ENCODE measurements at places on chromosomes 5 and 9.

DNA sequence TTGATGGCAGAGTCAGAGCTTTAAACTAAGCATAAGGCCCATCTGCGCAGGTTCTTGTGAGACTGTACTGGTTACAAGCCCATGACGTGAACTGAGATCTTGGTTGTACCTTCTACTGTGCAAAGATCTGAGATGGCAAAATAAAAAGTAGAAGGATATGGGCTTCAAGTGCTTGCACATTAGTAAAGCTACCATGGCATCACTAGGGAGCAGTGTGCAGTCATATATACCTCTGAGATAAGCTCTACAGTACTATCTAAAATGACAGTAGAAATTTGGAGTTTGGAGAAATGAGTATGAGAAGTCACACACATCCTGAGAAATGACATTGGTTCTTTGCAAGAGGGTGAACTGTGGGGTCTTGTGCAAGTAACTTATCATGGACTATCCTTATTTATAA is 408.2 kb upstream of the PRR16 start:
- no peak for DNase-seq

DNA sequence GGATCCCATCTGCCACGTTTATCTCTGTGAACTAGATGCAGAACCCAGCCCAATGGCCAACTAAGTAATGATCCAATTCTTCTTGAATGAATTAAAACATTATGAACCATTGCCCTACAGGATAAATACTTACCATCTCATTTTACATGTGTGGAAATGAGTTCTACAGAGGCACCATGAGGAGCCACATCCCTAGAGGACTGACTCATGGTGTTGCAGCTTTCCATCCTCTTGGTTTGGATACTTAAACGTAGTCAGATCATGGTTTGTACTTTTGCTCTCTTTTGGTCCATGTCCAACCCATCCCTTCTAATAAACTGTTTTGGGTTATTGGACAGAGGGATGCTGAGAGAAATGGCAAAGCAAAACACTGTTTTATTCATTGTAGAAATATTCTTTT is 484.8 kb downstream of the EBF1 start:
- no peak for DNase-seq

GRCh38 chr9:74496819-74497747 is at the start of gene RORB:
Gene RORB, plus strand, starts transcription at chr9:74497335. Its CDS starts 642 bp downstream, at chr9:74497977.
- peak; percentile 71 for DNase-seq

DNA sequence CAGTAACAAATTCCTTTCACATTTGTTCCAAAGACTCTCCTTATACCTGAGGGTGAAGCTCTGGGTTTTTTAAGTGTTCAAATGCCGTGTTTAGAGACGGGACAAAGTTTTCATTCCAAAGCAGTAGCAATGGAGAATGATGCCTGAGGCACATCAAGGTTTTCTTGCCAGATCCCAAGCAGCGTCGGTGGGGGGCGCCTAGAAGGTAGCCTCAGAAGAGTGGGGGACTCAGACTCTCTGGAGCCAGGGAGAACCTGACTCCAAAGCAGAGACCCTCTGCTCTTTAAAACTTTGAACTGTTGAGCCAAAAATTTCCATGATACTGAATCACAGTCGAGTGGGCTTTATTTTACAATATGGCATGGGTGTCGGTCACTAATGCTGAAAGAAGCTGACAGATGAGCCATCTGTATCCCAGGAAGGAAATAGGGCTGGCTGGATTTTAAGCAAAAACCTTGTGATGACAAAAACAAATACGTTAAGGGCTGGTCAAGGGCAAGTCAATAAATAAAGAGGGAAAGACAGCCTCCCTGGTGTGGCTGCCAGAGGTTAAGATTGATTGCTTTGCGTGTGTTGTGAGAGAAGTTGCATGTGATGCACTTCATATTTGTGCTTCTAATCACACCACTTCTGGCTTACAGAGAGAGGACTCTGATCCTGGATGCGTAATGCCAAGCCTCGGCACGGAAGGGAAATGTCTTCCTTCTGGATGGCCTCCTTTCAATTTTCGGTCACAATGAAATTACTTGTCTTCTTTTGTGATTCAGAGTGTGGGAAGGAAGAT is 161.1 kb upstream of the EFNA5 start:
- no peak for DNase-seq

- no peak for DNase-seq
Measured at GRCh38 chr9:97554566-97555075, 53.2 kb downstream of the TMOD1 start.

DNA sequence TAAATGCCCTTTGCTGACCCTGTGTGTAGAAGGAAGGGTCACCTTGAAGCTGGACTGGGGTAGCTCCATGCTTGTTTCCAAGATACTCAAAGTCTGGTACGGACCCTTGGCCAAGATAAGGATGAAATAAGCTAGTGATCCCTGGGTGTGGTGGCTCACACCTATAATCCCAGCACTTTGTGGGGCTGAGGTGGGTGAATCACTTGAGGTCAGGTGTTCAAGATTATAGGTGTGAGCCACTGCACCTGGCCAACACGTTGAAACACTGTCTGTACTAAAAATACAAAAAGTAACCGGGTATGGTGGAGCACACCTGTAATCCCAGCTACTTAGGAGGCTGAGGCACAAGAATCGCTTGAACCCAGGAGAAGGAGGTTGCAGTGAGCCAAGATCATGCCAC is 33.3 kb downstream of the ACOT12 start:
- no peak for DNase-seq

DNA sequence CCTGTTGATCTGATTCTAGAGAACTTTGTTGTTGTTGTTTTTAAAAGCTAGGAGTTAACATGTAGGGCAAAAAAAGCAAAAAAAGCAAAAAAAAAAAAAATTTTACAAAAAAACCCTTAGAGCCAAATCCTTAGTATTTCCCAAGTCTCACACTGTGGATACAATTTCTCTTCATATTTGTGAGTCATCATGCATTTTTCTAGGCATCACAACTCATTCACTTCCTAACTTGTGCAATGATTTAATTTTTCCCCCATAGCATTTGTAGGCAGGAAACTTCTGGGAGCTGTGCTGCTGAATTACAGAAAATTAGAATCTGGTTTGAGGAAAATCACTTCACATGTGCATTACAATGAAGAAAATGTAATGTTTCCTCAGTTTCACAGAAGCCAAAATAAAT is 91.9 kb downstream of the MARCHF3 start:
- DNase-seq = no peak

GRCh38 chr5:112957036-112957808 is 19.4 kb upstream of the DCP2 start:
- DNase-seq = no peak

GRCh38 chr9:79952401-79952800 is 380.6 kb downstream of the TLE4 start:
- no peak for DNase-seq

DNA sequence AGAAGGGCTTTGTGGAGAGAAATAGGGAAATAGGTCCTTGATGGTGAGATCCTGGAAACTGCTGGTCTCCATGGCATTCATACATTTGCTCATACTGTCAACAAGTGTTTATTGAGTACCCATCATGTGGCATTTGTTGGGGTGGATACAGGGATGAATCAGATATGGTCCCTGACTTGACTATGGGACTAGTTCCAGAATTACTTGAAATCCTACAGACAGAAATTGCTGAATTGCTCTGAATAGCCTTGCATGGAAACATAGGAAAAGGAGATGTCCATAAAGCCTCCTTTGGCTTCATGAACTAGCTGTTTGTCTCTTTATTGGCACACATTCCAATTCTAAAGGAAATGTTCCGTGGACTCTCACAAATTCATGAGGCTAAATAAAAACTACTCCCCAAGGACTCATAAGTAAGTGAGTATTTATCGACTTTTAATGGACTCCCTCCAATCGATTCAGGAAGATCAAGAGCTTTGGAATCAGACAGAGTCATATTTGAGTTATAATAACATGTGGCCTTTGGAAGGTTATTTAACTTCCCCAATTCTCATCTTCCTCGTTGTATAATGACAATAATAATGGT is 122.4 kb upstream of the C6 start:
- DNase-seq = no peak

- DNase-seq = no peak
Measured at GRCh38 chr5:163352531-163352930, 84.9 kb upstream of the CCNG1 start.

GRCh38 chr5:73952872-73953271 is 326.9 kb downstream of the ARHGEF28 start:
- DNase-seq = no peak

GRCh38 chr5:157606046-157606445 is 30.5 kb upstream of the ADAM19 start:
- no peak for DNase-seq

DNA sequence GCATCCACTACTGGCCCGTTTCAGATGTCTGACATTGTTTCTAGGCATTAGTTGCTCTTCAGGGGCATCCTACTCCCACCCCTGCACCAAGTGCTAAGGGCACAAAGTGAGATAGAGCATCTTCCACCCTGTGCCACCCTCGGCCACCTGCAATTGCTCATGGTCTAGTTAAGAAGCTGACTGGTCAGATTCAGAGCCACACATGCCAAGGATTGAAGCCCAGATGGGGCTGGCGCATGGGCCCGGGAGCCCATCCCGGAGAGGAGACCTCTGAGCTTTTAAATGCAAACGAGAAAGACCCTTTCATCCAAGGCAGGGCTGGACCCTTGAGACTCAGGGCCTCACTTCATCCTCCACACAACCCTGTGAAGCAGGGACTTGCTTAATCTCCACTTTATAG is 28.5 kb downstream of the HRH2 start:
- DNase-seq = no peak

- DNase-seq = no peak
Measured at GRCh38 chr5:15794052-15794985, 294.3 kb downstream of the FBXL7 start.

DNA sequence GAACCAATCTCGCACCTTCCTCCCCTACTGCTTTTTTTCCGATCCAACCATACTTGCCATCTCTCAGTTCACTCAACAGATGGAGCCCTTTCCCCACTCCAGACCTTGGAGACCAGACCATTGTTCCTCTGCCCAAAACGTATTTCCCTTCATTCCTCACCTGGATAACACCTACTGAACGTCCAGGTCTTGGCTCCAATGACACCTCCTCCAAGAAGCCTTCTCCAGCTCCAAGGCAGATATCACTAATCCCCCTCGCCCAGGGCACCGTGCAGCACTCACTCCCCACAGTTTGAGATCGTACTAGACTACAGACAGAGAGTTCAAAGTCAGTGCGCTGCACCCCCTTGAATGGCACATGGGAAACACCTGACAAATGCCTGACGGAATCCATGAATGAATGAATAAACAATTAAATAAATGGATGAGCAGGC is 47.1 kb upstream of the AKNA start:
- DNase-seq = peak; percentile 14

- no peak for DNase-seq
Measured at GRCh38 chr9:77851882-77852595, 179.6 kb downstream of the GNAQ start.
